ENCODE measurements at places on chromosomes 6 and 20.

- no peaks in the 10 kb centered on the region for H3K27me3 ChIP-seq
- peaks cover 12% of the 10 kb centered on the region for H3K4me1 ChIP-seq
- H3K36me3 ChIP-seq, result peaks cover 37% of the 10 kb centered on the region
- H3K4me3 ChIP-seq, result no peak overlapping the region
- no peak for DNase-seq
These were observed 123.9 kb downstream of the MAP3K4 start for GRCh38 chr6:161115468-161115867.

GRCh38 chr6:50091641-50092040 lies 41.9 kb upstream of the DEFB112 start:
- no peak for DNase-seq
- no peak overlapping the region for H3K27ac ChIP-seq
- no peaks in the 10 kb centered on the region for H3K27me3 ChIP-seq
- no peaks in the 10 kb centered on the region for H3K4me1 ChIP-seq

DNA sequence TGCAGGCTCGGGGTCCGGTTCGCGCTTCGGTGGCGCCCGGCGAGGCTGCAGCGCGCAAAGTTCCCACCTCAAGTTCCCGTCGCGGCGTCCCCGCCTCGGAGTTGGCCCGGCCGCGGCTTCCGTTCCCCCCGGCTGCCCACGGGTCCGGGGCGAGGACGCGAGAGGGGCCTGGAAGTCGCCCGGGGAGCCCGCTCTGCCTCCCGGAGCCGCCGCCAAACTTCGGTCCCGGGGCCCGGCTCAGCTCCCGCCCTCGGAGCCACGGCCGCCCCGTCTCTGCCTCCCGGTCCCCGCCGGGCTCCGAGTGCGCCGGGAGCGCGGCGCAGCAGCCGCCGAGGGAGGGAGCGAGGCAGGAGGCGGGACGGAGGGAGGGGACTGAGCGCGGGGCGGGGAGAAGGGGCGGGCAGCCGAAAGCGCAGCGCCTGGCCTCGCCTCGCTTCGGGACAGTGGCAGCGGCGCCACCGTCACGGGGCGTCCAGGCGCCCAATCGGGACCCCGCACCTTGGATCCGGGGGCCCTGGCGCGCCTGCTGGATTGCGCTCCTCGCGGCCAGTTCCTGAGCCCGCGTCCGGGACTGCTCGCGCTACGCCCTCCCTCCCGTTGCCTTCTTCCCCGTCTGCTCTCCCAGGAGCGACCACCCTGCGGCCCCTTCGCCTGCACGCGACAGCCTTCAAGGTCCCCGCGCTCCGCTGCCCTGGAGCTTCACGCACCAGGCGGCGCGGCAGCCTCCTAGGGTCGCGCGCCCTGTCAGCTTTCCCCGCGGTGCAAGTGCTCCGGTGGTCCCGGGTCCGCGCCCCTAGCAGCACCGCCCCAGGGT lies at the start of gene KCNG1:
Gene KCNG1 (minus strand): TSS at position 305 of the 814 bp plus-strand sequence. CDS start 12,769 bp downstream, outside the sequence.
- DNase-seq, result peak; percentile 68
- H3K27me3 ChIP-seq, result peaks cover 71% of the 10 kb centered on the region
- H3K36me3 ChIP-seq, result no peaks in the 10 kb centered on the region
- peak within 1 kb of the TSS; percentile 60 for H3K4me3 ChIP-seq

DNA sequence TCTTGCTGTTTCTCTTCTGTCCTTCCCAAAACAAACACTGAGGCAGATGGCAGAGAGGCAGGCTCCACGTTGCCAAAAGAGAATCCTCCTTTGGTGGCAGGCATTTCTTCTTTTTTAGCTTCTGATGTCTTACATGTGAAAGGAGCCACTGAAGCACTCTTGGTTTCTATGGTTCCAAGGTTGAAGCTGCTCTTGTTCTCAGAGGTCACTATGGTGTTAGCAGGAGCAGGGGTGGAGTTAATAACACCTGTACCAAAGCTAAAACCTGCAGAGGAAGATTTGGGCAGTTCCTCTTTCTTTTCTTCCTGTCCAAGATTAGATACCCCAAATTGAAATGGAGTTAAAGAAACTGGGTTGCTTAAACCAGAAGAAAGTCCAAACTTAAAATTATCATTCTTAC lies 28.8 kb downstream of the FAM8A1 start:
- H3K27ac ChIP-seq, result no peak overlapping the region
- H3K4me1 ChIP-seq, result peaks cover 32% of the 10 kb centered on the region
- H3K4me3 ChIP-seq, result no peak overlapping the region
- no peak for DNase-seq
- H3K27me3 ChIP-seq, result no peaks in the 10 kb centered on the region

DNA sequence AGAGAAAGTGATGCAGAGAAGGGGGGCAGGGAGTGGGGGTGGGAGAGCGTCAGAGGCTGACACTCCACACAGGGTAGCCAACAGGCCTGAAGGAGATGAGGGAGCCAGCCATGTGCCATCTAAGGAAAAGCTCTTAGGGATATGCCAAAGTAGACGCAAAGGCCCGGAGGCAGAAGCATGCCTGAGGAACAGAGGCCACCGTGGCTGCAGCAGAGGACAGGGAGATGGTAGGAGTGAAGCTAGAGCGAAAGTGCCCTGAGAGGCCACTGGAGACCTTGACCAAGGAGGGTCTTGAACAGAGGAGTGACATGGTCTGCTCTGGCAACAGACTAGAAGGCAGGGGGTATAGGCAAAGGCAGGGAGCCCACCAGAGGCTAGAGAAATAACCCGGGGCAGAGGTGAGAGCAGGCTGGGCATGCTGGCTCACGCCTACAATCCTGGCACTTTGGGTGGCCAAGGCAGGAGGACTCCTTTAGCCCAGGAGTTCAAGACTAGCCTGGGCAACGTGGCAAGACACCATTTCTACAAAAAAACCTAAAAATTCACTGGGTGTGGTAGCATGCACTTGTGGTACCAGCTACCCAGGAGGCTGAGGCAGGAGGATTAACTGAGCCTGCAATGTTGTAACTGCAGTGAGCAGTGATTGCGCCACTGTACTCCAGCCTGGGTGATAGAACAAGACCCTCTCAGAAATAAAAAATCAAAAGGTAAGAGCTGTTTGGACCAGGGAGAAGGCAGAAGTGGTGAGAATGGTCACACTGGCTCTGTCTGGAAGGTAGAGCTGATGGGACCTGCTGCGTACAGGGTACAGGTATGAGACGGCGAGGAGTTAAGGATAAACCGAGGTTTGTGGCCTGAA lies 6.3 kb downstream of the RRBP1 start:
- no peak for DNase-seq
- no peaks in the 10 kb centered on the region for H3K27me3 ChIP-seq

DNA sequence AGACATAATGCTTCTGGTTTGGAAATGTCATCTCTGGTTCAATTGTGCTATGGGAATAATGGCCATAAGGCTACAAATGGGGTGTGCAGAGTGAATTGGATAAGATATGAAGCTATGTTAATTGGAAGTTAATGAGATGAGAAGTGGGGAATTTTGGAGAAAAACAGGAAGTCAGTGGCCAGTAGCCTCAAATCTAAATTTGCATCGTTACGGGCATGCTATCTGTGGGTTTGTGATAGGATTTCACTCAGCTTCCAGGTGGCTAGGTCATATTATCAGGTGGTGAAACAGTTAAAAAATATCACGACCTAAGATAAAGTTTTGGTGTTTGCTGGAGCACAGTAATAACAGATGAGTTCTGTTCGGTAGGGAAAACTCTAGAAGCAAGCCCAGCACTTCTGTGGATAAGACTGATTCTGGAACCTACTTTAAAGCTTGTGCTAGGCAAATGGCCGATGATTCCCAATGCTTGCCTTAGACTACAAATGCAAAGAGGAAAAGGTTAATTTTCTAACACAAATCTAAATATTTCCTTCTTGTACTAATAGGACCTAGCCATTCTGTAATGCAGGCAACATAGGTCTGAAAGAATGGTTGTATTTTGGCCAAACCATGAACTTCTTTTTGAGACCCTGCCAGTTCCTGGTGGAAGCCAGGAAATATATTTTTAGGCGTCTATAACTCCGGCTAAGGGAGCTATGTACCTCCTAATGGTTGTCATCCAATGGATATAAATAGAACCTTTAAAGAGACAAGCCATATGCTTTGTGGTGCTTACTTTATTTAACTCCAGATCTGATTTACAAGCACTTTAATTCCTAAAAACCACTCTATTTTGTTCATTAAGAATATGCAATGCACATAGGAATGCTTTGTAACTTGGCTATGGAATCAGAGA lies 111.0 kb downstream of the PLCB1 start:
- peaks cover 3% of the 10 kb centered on the region for H3K27me3 ChIP-seq
- no peak overlapping the region for H3K27ac ChIP-seq
- H3K4me3 ChIP-seq, result no peak overlapping the region
- H3K36me3 ChIP-seq, result no peaks in the 10 kb centered on the region
- H3K4me1 ChIP-seq, result no peaks in the 10 kb centered on the region

- no peak overlapping the region for H3K4me3 ChIP-seq
- H3K4me1 ChIP-seq, result no peaks in the 10 kb centered on the region
- H3K27me3 ChIP-seq, result no peaks in the 10 kb centered on the region
- DNase-seq, result no peak
These were observed 657.7 kb upstream of the CITED2 start for GRCh38 chr6:140032189-140032588.

DNA sequence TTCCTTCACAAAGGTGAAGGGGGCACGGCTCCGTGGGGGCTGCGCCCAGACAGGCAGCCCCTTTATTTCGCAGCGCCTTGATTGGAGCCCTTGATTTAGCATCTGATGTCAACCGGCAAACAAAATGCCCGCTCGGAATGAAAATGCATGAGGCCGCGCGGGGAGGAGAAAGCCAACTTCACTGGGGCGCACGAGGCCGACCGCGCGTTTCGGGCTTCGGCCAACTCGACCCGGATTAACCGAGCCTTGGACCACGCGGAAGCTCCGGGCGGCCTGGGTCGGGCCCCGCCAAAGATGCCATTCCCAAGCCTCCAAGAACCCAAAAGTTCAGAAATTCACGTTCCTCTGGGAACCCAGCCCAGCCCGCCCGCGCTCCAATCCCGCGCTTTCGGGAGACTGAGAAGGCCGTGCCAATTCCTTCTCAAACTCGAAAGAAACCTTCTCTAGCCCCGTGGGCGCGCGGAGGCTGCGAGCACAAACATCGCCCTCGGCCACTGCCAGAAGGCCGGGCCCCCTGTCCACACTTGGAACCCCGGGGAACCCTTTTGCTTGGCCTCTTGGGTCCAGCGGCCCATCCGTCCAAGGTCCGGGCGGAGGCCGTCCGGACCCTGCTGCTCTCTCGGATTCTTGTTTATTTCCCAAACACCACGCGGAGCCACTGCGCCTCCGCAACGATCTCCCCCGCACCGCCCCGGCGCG lies 879 bp upstream of the INSM1 start:
- H3K4me3 ChIP-seq, result no peak overlapping the region
- peaks cover 3% of the 10 kb centered on the region for H3K36me3 ChIP-seq
- peaks cover 69% of the 10 kb centered on the region for H3K27me3 ChIP-seq
- peak; percentile 33 for DNase-seq

GRCh38 chr6:148965287-148965686 lies 218.5 kb downstream of the UST start:
- no peak for DNase-seq
- H3K4me1 ChIP-seq, result no peaks in the 10 kb centered on the region
- no peaks in the 10 kb centered on the region for H3K36me3 ChIP-seq
- H3K4me3 ChIP-seq, result no peak overlapping the region
- H3K27me3 ChIP-seq, result peaks cover 11% of the 10 kb centered on the region

GRCh38 chr6:152054441-152054840 lies 247.0 kb downstream of the ESR1 start:
- no peaks in the 10 kb centered on the region for H3K36me3 ChIP-seq
- H3K27ac ChIP-seq, result no peak overlapping the region
- peaks cover 4% of the 10 kb centered on the region for H3K27me3 ChIP-seq
- H3K4me1 ChIP-seq, result no peaks in the 10 kb centered on the region
- no peak for DNase-seq

DNA sequence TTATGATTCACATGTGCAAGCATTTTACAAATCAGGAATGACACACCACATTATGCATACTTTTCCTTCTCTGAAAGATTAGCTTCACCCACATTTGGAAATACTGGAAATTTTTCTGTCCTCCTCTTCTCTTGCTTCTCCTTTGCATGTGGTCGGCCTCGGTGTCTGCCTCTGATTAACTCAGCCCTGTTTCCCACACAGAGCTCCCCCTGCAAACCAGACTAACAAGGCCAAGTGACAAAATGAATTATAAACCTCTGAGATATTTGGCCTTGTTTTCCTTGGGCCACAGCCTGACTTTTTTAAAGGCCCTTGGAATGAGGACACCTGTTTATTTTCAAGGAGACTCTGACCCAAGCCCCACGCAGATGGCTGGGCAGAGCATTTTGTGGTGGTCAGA lies 9.0 kb upstream of the CCN6 start:
- H3K4me3 ChIP-seq, result no peak overlapping the region
- H3K36me3 ChIP-seq, result no peaks in the 10 kb centered on the region
- no peaks in the 10 kb centered on the region for H3K27me3 ChIP-seq

- no peak overlapping the region for H3K27ac ChIP-seq
- H3K36me3 ChIP-seq, result no peaks in the 10 kb centered on the region
- DNase-seq, result no peak
- H3K4me1 ChIP-seq, result peaks cover 7% of the 10 kb centered on the region
These were observed 98.3 kb downstream of the SASH1 start for GRCh38 chr6:148440877-148441453.

DNA sequence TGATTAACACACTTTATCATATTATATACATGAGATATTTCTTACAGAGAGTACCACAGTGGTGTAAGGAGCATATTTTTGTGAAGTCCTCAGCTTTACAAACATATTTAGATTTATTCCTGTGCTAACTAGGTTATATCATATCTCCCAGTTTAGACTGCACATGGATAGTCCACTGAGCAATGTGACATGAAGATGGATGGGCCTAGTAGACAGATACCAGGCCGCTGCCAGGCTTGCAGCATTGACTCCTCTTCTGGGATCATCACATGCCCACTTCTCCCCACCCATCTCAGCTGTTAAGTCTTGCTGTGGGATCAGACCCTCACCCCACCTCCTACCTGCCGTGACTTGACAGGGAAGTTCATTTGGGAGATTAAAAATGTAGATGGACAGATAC lies 95.8 kb downstream of the SLX4IP start:
- peaks cover 4% of the 10 kb centered on the region for H3K36me3 ChIP-seq
- H3K27ac ChIP-seq, result no peak overlapping the region
- H3K27me3 ChIP-seq, result no peaks in the 10 kb centered on the region

DNA sequence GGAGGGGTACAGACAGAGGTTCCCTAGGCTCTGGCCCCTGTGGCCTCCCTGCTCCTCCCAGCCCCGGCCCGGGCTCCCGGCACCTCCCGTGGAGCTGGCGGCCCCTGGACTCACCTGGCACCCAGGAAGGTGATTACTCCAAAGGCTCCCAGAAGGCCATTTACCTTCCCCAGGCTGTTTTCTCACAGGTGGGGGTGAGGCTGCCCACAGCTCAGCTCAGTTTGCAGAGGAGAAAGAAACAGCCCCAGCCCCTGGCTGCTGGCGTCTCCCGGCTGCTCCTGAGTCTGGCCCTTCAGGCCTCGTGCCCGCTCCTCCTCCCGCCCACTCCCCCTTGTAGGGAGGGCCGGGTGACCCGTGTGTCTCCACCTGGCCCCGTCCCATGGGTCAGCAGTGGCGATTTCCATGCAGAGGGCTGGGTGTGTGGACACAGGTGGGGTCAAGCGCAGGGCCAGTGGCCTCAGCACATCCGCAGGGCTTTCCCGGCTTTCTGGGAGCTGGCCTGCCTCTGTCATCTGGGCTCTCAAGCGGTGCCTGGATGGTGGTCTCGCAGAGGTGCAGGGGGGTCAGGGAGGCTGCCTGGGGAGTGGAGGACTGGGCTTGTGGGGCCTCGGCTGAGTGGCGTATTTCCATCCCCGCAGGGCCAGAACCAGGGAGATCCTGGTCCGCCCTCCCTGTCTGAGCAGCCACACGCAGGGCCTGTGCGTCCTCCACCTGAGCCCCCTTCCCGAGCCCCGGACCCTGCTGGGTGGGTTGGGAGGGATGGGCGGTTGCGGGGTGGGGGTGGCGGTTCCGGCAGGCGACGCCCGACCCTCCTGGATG lies 20.2 kb upstream of the GATA5 start:
- peaks cover 12% of the 10 kb centered on the region for H3K4me1 ChIP-seq
- no peak for DNase-seq
- no peak overlapping the region for H3K27ac ChIP-seq
- H3K4me3 ChIP-seq, result no peak overlapping the region
- no peaks in the 10 kb centered on the region for H3K27me3 ChIP-seq
- H3K36me3 ChIP-seq, result no peaks in the 10 kb centered on the region
